ENCODE measurements at places on chromosomes 11 and 22.

- DNase-seq: no peak
These were observed 35.3 kb downstream of the PACSIN2 start for GRCh38 chr22:42979606-42980005.

- DNase-seq: no peak
These were observed 15.7 kb upstream of the TENM4 start for GRCh38 chr11:79456501-79456900.

DNA sequence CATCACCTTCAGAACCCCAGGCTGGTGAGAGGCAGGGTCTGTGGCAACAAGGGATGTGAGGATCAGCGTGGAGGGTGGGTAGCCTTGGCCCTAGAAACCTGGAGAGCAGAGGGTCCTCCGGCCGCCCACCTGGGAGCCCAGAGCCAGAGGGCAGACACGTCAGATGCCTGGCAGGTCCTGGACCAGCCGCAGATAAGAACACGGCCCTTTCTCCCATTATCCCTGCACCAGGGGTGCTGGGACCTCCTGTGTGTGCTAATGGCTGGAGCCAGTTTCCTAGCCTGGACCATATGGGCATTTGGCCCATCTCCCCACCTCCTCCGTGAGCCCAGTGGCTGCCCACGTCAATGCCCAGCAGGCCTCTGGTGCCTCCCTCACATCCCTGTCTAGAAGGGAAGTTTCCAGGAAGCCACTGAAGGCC lies 88.4 kb downstream of the MORC2 start:
- no peak for DNase-seq

DNA sequence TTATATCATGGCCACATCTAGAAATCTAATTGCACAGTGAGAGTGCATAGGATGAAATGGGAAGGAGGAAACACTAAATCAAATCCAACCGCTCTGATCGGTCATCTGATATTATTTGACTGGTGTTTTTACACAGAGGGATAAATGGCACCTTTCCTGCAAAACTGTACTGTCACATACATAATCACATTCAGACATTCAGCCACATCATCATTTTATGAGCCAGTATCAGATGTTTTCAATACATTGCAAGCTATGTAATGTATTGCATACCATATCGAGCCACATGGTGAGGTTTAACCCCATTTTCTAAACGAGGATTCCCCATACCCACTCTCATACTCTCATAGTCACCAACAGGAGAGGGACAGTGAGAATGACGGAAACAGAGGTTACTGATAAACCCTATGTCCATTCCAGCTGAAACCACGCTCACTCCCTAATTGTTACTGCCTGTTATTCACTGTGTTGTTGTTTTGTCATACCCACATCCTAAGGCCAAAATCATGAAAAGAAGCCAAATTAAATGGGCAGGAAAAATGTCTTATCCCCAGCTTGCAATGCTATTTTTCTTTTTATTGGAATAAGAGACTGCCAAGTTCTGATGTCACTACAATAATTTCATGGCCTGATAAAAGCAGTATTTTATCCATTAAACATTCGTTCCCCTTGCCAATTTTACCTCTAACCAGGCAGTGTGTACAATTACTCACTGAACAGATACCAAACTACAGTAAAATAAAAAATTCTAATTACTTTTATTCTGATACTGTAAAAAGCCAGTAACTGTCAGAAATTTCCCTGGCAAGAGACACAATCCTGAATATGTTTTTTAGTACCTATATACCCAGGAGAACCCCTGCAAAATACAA lies 9.0 kb downstream of the CDON start:
- DNase-seq: no peak

DNA sequence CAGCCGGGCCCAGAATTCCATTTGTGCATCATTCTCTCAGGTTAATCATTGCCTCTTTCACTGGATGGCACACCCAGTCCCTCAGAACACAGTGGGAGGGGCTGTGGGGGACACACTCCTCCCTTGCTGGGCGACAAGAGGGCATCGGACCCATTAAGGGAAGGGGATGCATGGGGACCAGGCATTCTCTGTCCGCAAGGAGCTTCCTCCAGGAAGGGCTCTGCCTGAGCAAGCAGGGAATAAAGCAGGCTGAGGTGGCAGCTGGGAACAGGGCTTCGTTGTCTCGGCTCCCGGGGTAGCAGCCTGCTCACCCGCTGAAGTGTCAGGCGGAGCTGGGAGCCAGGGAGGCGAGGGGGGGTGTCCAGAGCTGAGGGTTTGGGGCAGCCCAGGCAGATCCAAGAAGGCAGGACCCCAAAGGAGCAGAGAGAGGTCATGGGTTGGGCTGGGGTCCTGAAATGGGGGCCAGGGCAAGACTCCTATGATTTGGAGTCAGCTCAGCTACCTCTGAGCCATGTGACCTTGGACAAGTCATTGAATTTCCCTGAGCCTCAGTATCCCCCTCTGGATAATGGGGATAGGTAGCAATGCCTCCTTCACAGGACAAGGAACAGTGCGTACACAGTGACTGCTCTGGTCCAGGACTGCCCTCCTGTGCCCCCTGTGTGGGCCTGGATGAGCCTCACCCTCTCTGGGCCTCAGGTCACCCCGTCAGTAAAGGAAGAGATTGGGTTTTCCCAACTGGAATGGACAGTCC lies 1.4 kb downstream of the GAL3ST1 start:
- DNase-seq: no peak

DNA sequence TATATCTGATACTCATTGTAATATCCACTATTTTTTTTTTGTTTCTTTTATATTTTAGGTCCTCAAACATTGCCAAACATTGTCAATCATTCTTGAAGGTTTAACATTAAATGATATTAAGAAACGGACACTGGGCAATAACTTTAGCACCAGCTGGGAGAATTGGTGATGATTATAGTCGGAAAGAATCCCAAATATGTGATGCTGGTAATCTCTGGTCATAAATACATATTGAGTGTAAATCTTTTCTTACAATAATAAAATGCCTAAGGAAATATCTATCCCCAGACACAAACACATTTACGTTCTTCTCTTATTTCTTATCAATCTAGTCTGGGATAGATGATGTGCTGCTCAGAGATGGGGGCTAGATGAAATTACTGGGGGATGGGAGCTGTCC lies 25.2 kb downstream of the OR51E2 start:
- DNase-seq: no peak

- no peak for DNase-seq
These were observed 66.7 kb downstream of the PACS1 start for GRCh38 chr11:66136752-66137123.

DNA sequence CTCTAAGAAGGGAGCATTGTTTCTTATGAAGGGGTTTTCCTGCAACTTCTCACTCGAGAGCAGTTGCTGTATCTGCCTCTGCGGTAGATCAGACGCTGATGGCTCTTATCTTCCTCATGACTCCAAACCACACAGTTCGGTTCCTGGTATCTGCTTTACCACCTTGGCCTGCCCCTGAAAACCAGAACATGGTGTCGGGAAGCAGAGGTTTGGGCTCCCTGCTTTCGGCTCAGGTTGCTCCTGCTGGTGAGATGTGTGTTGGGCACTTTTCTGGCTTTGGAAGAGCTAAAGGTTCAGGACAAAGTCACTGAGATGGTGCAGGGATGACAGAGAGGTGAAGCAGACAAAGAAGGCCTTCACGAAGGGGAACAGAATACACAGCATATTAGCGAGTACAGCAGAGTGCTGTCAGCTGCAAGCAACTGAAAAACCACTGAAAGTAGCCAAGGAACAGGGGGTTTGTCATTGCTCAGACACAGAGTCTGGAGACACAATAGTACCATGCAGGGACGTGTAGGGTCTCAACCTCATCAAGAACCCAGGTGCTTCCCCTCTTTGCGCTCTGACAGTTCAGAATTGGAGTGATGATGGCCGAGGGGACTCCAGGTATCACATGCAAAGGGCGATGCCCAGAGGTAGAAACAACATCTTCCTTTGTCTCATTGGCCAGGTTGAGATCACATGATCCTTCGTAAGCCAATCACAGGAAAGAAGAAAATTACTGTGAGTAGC lies 11.9 kb upstream of the CSF2RB start:
- no peak for DNase-seq

DNA sequence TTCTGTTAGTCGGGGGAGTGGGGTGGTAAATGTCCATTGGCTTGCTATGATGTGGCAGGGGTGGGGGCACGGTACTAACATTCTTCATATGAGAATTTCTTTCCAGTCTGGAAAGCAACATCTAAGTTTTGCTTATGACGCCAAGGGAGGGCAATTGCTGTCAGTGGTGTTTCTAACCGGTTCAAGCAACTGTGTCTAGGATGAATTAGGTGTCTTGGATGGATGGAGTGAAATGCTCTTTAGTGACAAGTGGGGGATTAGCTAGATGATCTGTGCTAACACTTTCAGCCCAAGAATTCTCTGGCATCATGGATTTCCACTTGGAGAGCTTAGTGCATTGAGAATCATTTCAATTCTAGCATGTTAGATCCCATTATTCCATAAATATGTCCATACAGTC lies 262.6 kb upstream of the SORL1-AS1 start:
- no peak for DNase-seq

- DNase-seq: no peak
These were observed 290.8 kb upstream of the ARHGAP42 start for GRCh38 chr11:100396266-100396665.

- no peak for DNase-seq
These were observed 5.1 kb downstream of the CASTOR1 start for GRCh38 chr22:30284172-30284571.

DNA sequence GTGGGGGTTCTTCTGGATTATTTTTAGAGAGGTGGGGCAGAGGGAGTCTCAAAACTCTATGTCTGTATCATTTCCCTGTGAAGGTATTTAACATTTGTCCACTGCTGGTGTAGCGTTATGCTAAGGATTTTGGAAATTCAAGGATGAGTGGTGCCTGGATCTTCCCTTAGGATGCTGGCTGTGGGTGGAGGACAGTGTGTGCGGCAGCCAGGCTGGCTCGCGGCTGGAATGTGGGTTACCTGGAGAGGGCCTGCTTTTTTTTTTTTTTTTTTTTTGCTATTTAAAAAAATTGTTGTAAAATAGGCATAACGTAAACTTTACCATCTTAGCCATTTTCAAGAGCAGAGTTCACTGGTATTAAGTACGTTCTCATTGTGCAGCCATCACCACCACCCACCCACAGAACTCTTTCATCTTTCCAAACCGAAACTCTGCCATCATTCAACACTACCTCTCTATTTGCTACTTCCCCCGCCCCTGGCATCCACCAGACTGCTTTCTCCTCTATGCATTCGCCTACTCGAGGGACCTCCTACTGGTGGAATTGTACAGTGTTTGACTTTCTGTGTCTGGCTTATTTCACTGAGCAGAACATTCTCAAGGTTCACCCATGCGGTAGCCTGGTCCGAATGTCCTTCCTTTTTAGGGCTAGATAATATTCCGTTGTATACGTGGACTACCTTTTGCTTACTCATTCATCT lies 67.1 kb downstream of the PARVB start:
- DNase-seq: no peak

DNA sequence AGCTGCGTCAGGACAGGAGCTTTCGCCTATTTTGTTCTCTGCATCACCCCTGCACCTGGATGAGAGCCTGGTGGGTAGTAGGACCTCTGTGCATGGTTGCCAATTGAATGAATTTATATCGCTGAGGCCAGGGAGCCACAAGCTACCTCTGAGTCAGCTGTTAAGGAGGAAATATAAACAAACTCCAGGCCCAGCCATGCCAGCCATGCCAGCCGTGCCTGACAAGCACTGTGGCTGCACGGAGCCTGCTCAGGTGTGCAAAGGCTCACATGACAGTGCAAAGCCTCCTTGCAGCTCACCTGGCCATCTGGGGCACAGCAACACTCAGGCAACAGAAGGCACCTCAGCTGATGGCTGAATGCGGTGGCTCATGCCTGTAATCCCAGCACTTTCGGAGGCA lies 33.7 kb upstream of the LINC01488 start:
- DNase-seq: no peak

DNA sequence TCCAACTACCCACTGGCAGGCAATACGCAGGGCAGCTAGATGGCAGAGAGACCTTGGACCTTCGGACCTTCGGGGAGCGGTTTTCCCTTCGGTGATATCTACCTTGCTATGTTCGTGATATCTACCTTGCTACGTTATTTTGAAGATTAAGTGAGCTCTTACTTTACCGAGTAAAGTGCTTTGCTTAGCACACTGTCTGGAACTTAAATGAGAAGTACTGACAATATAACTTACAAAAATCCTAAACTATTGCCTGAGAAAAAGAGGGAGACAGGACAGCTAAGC lies 1.0 kb upstream of the PRDM10 start:
- DNase-seq: no peak

DNA sequence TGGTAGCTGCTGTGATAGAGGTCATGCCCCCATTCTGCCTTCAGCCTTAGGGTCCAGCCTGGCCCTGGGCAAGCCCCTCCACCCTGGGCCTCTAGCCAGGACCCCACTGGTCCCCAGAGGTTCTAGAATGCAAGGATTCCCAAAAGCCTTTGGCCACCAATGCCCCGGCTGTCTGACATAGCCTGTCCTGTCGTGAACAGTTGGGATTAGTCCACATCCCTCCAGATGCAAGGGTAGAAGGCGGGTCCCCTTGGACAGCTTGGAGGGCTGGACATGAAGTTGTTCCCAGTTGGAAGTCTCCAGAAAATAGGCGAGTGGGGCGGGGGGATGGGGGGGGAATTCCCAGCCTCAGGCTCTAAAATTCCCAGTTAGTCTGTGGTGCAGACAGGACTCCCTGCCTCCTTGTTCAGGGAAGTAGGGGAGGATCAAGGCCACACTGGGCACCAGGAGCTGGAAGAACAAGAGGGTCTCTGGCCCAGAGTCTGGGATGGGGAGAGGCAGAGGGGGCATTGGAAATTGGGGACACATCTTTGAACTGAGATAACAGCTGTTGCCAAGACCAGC lies 5.2 kb upstream of the ADORA2A start:
- DNase-seq: no peak

DNA sequence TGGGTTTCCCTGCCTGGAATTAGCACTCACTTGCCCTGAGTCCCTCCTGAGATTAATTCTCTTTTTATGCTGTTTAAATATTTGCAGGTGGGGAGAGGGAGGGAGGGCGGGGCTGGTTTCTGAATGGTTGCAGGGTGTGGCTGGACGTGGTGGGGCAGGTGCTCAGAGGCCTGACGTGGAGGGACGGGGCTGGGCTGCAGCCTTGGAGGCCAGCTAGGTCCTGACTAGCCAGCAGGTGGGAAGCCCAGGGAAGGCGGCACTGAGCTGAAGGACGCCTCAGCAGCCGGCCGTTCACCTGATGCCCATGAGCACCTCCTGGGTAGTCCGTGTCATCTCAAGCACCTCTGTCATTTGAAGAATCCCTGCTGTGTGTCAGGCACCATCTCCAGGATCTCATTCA lies 21.3 kb downstream of the SGSM1 start:
- DNase-seq: no peak

Measured in effector memory CD4-positive, alpha-beta T cell (primary cell).